IMR-90 (cell line): ENCODE measurements at places on chromosomes 6 and 20. TPM values are rescaled to one million over a fixed set of nuclear protein-coding genes. Genes with fewer than 3 reads are reported as not detected.

GRCh38 chr20:40690836-40691565 lies 2.0 kb upstream of the MAFB start:
- no peak for DNase-seq

DNA sequence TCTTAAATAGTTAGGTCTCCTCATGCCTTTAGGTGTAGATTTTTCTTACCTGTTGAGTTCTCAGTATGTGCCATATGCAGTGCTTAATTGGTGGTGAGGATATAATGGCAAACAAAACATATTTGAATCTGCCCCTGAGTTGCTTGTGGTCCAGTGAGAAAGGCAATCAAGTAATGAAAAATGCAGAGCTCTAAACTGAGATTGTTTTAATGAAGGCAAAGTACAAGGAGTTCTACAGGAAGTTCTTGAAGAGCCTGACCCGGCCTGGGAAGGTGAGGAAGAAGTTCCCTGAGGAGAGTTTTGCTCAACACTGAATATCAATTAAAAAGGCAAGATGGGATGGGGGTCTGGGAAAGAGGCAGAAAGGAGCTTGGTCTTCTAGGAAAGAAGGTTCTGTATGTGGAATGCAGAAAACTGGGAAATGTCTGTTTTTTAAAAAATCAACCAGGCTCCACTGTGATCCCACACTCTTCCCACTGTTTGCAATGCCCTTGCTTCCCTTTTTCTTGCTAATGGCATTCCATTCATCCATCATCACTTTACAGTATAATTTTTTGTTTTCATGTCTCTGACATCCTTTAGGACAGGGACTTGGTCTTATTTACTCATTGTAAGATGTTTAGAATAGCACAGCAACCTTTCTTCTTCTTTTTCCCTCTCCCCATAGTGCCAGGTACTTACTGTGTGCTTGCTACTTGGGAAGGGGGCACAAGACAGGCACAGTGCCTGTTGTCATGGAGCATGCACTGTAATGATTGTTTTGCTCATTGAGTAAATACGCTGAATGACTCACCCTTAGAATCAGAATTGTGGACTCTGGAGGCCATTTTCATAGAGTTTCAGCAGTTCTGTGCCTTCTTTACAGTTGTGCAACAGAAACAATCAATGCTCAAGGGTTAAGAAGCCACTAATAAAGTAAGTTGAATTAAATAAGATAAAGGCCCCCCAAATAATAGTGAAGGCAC lies 64.3 kb downstream of the ANKS1A start:
- peak; percentile 80 for DNase-seq

- DNase-seq: peak; percentile 80
Observed at GRCh38 chr6:100296810-100297544, 167.7 kb downstream of the SIM1 start.

SCUBE3 gene
- polyA plus RNA-seq: 41.5 and 45.5 TPM in 2 replicates

DNA sequence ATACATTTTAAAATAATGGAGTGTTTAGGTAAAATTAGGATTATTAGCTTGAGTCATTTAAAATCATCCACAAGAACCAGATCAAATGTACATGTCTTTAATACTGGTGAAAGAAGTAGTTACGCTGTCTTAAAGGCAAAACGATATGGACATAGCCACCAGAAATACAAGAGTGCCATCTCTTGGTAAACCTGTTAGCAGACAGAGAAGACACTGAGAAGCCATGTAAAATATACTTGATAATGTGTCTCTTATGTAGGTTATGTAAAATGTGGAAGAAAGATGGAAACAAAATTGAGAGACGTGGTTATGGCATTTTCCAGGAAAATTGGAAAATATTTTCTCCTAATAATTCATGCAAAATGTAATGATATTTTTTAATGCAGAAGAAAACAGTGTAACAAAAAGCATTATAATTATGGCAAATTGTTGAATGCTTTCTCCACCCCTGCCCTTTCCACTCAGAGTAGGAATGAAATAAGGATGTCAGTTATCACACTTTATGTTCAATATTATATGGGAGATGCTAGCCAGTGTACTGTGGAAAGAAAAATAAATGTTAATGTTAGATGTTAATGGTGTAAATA lies 12.2 kb upstream of the SLC17A2 start:
- peak; percentile 55 for DNase-seq

DNA sequence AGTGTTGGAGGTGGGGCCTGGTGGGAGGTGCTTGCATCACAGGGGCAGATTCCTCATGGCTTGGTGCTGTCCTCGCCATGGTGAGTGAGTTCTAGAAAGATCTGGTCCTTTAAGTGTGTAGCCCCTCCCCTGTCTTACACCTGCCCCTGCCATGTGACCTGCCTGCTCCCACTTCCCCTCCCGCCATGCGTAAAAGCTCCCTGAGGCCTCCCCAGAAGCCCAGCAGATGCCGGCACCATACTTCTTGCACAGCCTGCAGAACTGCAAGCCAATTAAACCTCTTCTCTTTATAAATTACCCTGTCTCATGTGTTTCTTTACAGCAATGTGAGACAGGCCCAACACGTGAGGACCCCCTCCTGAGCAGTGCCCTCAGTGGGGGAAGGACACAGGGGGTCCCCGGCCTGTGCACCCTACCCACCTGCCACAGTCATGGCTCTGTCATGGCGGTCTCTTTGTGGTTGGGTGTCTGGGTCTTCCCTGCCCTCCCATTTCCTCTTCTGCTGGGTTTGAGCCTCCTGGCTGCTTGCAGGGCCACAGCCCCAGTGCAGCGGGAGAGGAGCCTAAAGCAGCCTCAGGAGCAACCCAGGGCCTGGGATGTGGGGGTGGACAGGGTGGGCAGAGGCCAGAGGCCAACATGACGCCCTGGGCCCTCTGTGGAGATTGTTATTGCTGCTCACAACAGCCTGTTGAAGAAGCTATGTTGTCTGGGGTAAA lies 87.2 kb upstream of the QKI start:
- no peak for DNase-seq

- DNase-seq: no peak
Observed at GRCh38 chr6:139376017-139376330, 1.5 kb upstream of the CITED2 start.

SLC25A27 gene
- 0.63 and 1.3 TPM in 2 replicates for polyA plus RNA-seq

CLVS2 gene
- polyA plus RNA-seq: 0.02 TPM in 1 of 2 replicates, not detected in the other

DNA sequence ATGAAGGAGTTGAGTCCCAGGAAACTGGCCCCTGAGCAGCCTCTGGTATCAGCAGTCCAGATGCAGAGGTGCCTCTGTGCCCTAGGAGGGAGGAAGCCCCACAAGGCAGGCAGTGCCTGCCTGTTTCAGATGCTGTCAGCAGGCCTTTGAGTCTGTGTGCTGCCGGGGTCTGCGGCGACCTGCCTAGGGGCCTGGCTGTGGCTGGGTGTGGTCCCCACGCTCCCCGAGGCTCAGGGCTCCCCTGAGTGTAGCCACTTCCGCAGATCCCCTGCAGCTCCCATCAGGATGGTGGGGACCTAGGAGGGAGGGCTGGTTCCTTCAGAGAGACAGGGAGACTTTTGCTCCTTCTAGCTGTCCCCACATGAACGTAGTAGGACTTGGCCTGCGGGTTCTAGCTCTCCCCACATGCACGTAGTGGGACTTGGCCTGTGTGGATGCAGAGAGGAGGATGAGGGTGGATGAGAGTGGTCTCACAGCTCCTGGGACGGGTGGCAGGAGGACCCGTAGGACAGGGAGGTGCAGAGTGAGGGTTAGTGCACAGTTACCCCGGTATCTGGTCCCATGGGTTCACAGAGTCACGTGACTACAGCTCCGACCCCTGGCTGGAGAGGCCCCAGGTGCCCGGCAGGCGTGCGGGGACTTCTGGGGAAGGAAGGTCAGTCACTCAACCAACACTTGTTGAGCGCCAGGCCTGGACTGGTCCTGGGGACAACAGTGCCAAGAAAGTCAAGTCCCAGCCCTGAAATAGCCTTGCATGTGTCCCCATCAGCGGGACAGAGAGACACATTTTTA lies 41.0 kb downstream of the CDH4 start:
- DNase-seq: no peak

GRCh38 chr6:157859775-157860504 lies 36.9 kb downstream of the SNX9 start:
- no peak for DNase-seq

C6orf118 gene
- not detected in 2 replicates for polyA plus RNA-seq
